ENCODE measurements at places on chromosomes 11 and 22. TPM values are rescaled to one million over a fixed set of nuclear protein-coding genes. Genes with fewer than 3 reads are reported as not detected.
A peak's percentile ranks its signal among the peaks of the same experiment; 100 is the strongest.

The DEPDC7 gene
- total RNA-seq, result 0.90 TPM

DNA sequence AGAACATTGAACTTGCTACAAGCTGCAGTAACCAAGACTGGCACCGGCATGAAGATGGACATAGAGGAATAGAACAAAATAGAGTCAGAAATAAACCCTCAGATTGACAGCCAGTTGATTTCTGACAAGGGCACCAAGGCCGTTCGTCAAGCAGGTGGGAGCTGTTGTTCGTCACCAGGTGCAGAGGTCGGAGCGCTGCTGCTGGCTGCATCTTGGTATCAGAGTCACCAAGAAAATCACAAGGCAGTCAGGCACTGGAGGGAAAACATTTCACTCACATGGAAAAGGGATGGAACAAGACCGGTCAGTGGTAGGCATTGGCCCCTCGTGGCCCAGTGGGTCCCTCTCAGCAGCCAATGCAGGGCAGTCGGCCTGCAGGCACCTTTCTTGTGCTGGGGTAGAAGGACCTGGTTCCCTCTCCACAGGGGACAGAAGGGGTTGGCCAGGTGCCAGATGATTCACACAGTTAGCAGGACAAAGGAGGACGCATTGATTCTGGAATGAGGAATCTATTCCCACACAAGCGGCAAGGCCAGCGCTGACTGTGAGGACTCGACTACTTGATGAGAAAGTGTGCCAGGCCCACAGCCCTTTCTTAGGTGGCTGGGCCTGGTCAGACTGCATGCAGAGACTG lies 115.8 kb upstream of the FGF3 start:
- H3K4me3 ChIP-seq, result no peak overlapping the region
- DNase-seq, result no peak
- H3K36me3 ChIP-seq, result no peaks in the 10 kb centered on the region
- no peaks in the 10 kb centered on the region for H3K4me1 ChIP-seq
- peaks cover 8% of the 10 kb centered on the region for H3K27me3 ChIP-seq
- no peak overlapping the region for H3K27ac ChIP-seq

GRCh38 chr11:65781962-65782815 lies 1.4 kb upstream of the AP5B1 start:
- no peaks in the 10 kb centered on the region for H3K36me3 ChIP-seq
- peaks cover 22% of the 10 kb centered on the region for H3K4me1 ChIP-seq
- H3K27ac ChIP-seq, result no peak overlapping the region
- DNase-seq, result no peak
- H3K27me3 ChIP-seq, result peaks cover 21% of the 10 kb centered on the region

The TXNRD2 gene
- 55.1 TPM for total RNA-seq

DNA sequence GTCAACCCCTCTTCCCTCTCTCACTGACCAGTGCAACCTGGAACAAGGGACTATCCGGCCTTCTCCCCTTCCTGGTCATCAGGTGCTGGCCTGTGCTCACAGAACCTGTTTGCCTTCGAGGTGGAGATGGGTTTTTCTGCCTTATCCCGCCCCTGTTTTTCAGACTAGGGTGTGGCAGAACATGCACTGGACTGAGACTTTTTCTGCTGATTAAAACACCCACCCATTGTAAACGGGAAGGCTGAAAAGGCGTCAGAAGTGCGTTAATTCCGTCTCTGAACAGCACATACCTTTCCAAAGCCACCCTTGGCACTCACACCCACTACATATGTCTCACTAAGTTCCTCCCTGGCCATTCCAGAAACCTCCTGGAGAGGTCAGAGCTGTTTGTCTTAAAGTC lies 4.4 kb upstream of the B3GNT6 start:
- H3K36me3 ChIP-seq, result no peaks in the 10 kb centered on the region
- H3K27ac ChIP-seq, result no peak overlapping the region
- H3K27me3 ChIP-seq, result peaks cover 14% of the 10 kb centered on the region
- no peak overlapping the region for H3K4me3 ChIP-seq
- DNase-seq, result no peak

- no peak for DNase-seq
- no peaks in the 10 kb centered on the region for H3K36me3 ChIP-seq
- no peaks in the 10 kb centered on the region for H3K27me3 ChIP-seq
These were observed 34.6 kb upstream of the BID start for GRCh38 chr22:17808693-17809403.

- H3K27me3 ChIP-seq, result no peaks in the 10 kb centered on the region
- no peak for DNase-seq
- no peak overlapping the region for H3K4me3 ChIP-seq
- no peaks in the 10 kb centered on the region for H3K36me3 ChIP-seq
- H3K27ac ChIP-seq, result no peak overlapping the region
- peaks cover 4% of the 10 kb centered on the region for H3K4me1 ChIP-seq
These were observed 5.1 kb upstream of the CLPB start for GRCh38 chr11:72439455-72439854.

The OR52J3 gene
- not detected for total RNA-seq

The KRTAP5-7 gene
- not detected for total RNA-seq

The SNAP29 gene
- total RNA-seq, result 26.1 TPM

GRCh38 chr11:46338988-46339666 lies 8.1 kb upstream of the DGKZ start:
- H3K4me1 ChIP-seq, result no peaks in the 10 kb centered on the region
- H3K36me3 ChIP-seq, result no peaks in the 10 kb centered on the region
- H3K27ac ChIP-seq, result no peak overlapping the region
- peaks cover 2% of the 10 kb centered on the region for H3K27me3 ChIP-seq
- H3K4me3 ChIP-seq, result no peak overlapping the region
- DNase-seq, result no peak

DNA sequence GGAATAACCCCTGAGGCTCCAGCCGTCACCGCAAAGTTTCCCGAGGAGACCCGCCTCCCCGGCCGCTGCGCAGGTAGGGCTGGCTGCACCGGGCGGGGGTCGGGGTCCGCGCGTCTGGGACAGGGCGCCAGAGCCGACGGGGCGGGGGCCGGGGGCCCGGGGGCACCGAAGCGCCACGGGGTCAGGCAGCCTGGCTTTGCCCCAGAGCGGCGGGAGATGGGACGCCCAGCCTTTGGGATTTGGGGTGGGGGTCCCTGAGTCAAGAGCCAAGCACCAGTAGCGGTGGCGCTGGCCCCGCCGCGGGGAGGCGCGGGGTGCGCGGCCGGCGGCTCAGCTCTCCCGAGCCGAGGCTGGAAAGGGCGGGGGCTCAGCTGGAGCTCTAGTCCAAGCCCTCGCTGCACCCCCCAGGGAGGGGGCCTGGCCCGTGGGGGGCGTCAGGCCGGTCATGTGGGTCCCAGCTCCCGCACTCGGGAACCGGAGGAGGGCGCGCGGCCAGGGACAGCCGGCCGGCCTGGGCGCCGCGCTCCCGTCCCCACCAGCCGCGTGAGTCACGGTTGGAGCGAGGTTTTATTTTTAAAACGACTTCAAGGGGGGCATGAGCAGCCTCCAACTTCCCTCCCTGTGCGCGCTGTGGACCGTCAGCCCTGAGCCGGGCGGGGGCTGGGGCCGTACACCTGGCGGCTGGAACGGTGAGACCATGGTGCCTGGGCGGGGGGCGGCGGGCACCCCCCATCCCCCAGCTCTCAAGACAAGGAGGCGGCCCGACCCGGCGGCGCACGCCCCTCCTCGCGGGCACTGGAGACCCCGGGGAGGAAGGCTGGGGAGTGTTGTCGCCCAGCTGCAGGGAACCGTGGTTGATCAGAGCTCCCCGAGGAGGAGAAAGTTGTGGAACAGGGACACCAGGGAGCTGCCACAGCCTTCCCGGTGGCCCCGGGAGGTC lies 626 bp downstream of the FLRT1 start:
- peak; percentile 28 for DNase-seq
- H3K36me3 ChIP-seq, result no peaks in the 10 kb centered on the region
- H3K4me3 ChIP-seq, result peak overlapping the region; percentile 57
- peaks cover 8% of the 10 kb centered on the region for H3K4me1 ChIP-seq
- no peak overlapping the region for H3K27ac ChIP-seq
- peaks cover 13% of the 10 kb centered on the region for H3K27me3 ChIP-seq

DNA sequence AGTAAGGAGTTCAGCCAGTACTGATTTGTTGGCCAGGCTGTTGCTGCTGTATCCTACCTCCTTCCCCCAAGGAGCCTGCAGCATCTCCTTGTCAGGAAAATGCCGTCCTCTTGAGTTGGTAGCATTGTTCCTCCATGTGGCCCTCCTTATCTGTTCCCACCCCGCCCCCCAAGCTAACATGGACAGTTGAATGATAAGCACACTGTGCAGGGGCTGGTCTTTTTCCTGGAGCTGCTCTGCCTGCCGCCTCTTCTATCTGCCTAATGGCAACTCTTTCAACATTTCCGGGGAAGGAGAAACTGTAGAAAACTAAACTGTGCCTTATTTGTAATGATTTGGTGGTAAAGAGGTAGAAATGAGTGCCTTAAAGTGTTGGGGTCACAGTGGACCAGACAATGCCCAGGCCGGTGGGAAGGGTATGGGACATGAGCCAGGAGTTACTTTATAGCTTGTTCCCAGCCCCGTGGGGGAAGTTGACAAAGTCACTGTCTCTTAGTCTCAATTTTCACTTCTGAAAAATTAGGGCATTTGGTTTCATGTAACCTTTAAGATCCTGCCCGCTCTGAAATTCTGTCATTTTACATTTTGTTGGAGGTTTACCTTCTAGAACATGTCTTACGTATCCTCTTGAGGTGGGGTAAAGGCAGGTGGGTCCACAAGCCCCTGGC lies 4.5 kb downstream of the FAM118A start:
- no peaks in the 10 kb centered on the region for H3K36me3 ChIP-seq
- no peaks in the 10 kb centered on the region for H3K27me3 ChIP-seq
- no peak for DNase-seq
- no peak overlapping the region for H3K4me3 ChIP-seq
- H3K4me1 ChIP-seq, result peaks cover 7% of the 10 kb centered on the region
- peak overlapping the region; percentile 21 for H3K27ac ChIP-seq

The ANO1 gene
- 0.67 TPM for total RNA-seq

GRCh38 chr11:60766547-60766946 lies 9.9 kb downstream of the MS4A15 start:
- DNase-seq, result no peak
- no peak overlapping the region for H3K4me3 ChIP-seq
- H3K36me3 ChIP-seq, result no peaks in the 10 kb centered on the region
- H3K27ac ChIP-seq, result no peak overlapping the region
- no peaks in the 10 kb centered on the region for H3K4me1 ChIP-seq
- H3K27me3 ChIP-seq, result peaks cover 23% of the 10 kb centered on the region

- H3K36me3 ChIP-seq, result no peaks in the 10 kb centered on the region
- no peaks in the 10 kb centered on the region for H3K4me1 ChIP-seq
- no peaks in the 10 kb centered on the region for H3K27me3 ChIP-seq
- H3K27ac ChIP-seq, result no peak overlapping the region
These were observed 119.6 kb downstream of the DYNC2H1 start for GRCh38 chr11:103228807-103229206.

- no peak overlapping the region for H3K4me3 ChIP-seq
- no peak for DNase-seq
- H3K36me3 ChIP-seq, result no peaks in the 10 kb centered on the region
- H3K27ac ChIP-seq, result no peak overlapping the region
These were observed 408.5 kb downstream of the OPCML start for GRCh38 chr11:133123796-133124195.

- H3K36me3 ChIP-seq, result no peaks in the 10 kb centered on the region
- H3K4me1 ChIP-seq, result no peaks in the 10 kb centered on the region
- peaks cover 29% of the 10 kb centered on the region for H3K27me3 ChIP-seq
- no peak for DNase-seq
- no peak overlapping the region for H3K4me3 ChIP-seq
These were observed 87.5 kb downstream of the ENTHD1 start for GRCh38 chr22:39806109-39806508.

DNA sequence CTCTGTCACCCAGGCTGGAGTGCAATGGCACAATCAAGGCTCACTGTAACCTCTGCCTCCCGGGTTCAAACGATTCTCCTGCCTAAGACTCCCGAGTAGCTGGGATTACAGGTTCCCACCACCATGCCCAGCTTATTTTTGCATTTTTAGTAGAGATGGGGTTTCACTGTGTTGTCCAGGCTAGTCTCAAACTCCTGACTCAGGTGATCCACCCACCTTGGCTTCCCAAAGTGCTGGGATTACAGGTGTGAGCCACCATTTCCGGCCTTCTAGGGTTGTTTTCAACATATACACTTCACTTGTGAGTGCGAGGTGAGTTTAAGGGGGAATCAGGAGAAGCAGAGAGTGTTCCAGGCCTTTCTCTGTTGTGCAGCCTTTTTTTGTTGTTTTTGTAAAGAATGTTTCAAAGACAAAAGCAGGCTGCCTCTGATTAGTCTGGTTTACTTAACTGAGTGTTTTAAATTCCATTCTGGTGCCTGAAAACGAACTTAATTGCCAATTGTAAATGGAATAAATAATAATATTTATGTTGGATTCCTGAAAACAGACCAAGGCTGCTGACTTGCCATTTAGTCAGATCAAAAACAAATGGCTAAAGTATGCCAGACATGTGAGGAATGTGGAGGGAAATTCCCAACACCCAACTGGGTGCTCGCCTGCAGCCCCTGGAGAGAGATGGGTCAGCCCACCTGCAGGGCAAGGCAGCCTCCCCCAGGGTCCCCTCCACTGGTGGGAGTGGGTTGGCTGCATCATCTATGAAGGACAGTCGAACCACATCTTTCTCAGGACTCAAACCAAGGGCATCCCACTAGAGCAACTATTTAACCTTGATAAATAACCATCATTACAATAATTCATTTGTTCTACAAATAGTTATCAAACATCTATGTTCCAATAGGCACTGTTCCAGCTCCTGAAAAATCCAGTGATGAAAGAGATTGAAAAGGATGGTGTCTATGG lies 4.6 kb upstream of the RANGAP1 start:
- peaks cover 24% of the 10 kb centered on the region for H3K4me1 ChIP-seq
- no peaks in the 10 kb centered on the region for H3K36me3 ChIP-seq
- H3K4me3 ChIP-seq, result no peak overlapping the region
- H3K27ac ChIP-seq, result peak overlapping the region; percentile 75
- no peaks in the 10 kb centered on the region for H3K27me3 ChIP-seq

The DBX1 gene
- not detected for total RNA-seq

DNA sequence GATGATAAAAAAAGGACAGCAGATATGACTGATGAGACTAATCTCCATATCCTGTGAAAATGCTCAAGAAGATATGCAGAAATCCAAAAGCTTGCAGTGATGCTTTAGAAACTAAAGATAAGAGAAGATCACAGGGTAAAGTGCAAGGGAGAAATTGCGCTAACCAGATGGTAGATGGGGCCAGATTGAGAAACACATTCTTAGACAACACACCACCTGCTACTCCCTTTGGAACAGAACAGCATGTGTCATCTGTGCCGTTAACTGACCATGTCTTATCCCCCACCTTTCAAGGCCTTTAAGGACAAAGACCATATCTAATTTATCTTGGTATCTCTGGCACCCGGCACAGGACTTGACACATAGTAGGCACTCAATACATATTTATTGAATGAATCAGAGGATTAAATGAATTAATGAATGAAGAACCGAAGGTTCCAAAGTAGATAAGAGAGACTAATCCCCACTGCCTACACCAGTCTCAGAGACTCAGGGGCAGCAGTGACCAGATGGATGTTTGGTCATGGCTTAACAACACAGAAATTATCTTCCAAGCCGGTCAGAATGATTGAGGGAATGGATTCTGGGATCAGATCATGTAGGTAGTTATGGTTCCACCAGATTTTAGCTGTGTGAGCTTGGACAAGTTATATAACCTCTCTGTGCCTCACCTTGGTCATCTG lies 12.3 kb upstream of the P2RY2 start:
- no peaks in the 10 kb centered on the region for H3K4me1 ChIP-seq
- no peak overlapping the region for H3K27ac ChIP-seq
- H3K36me3 ChIP-seq, result no peaks in the 10 kb centered on the region
- no peak overlapping the region for H3K4me3 ChIP-seq
- no peaks in the 10 kb centered on the region for H3K27me3 ChIP-seq
- no peak for DNase-seq

The TSSK2 gene
- total RNA-seq, result not detected

Data from adrenal gland (tissue), 19 donors.